AG09319 (cell line): ENCODE measurements at places on chromosomes 3 and 15.

DNA sequence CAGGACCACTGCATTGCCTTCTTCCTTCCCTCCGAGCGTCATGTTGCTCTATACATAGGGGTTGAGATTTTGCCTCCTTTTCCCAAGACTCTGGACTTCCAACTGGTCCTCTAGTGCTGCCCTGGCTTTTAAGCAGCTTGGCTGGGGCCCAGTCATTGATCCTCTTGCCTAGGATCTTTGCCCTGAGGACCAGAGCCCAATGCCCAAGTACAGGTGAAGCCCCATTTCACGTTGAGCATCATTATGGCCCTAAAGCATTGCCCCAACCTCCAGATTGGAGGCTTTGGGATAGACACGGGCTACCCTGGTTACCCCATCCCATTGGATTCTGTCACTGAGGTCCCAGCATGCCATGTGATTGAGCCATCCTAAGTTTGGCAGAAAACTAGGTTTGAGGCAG lies 47.7 kb downstream of the CYP19A1 start:
- DNase-seq, result no peak

DNA sequence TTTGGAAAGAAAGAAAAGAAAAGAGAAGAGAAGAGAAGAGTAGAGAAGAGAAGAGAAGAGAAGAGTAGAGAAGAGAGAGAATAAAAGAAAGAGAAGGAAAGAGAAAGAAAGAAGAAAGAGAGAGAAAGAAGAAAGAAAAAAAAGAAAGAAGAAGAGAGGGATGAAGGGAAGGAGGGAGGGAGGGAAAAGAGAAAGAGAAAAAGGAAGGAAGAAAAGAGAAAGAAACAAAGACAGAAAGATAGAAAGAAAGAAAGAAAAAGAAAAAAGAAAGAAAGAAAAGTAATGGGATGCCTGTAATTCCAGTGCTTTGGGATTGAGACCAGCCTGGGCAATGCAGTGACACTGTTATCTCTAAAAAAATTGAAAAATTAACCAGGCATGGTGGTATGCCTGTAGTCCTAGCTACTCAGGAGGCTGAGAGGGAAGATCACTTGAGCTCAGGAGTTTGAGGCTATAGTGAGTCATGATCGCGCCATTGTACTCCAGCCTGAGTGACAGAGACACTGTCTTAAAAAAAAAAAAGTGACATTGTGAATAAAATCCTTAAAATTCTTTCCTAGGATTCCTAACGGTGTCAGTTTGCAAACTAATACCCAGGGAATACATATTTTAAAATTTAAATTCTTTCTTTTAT lies 1.7 kb downstream of the RASL12 start:
- DNase-seq, result no peak

DNA sequence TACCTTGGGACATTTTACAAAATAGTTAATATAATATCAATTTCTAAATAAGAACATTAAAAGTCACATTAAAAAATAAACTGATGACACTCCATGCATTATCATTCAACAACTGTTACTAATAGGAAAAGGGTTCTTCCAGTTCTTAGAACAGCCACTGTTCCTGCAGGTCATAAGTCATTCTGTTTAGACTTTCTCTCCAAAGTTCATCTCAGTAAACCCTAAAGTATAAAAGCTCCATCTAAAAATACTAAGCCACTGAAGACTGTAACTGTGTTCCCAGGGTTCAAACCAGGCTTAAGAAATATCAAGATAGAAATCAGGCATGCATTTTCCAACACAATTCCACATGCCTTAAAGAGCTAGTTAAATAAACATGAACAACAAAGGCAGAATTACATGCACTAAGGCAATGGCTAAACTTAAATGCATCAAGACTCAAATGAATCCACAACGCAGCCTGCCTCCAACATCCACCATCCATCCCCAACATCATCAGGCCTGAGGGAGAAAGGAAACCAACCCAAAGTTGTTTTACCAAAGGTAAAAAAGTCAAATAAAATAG lies 46.2 kb downstream of the DMXL2 start:
- DNase-seq, result no peak

- no peak for DNase-seq
Observed at GRCh38 chr3:175007306-175007705, 148.2 kb downstream of the NAALADL2 start.

- no peak for DNase-seq
Observed at GRCh38 chr15:27339138-27339537, 368.2 kb downstream of the GABRG3 start.

DNA sequence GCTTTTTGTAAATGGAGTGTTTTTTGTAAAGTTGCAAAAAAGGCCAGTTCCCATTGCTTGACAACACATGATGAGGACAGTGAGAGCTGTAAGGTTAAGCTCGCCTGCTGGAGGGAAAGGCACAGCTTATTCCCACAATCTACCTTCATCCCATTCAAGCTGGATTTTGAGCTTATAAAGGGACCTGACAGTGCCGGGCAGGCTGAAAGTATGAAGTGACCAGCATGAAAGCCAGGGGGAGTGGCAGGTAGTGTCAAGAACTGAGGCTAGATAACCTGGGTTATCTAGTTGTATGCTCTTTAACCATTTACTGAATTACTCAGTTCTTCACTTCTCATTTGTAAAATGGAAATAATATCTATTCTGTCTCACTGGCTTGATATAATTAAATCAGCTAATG lies 52.3 kb upstream of the KPNA4 start:
- DNase-seq, result no peak

- DNase-seq, result peak; percentile 19
Observed at GRCh38 chr3:99474776-99475175, 163.6 kb upstream of the COL8A1 start.

DNA sequence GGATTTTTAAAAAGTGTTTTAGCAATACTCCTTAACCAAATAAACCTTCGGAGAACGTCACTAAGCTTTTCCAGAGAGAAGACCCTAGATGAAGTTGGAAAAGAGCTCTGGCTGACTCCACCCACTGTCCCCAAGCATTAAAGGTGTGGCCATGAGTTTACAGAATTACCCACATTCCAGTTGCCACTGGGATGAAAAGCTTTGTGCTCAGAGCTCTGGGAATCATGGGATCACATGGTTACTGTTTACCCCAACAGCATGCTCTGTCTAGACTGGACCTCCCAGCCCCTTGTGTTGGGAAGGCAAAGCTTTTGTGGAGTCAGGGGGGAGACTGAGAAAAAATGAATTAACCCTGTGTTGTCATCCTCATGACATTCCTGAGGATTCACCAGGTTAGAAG lies 55.3 kb downstream of the CCK start:
- no peak for DNase-seq

GRCh38 chr15:32132859-32133258 lies 102.5 kb downstream of the CHRNA7 start:
- DNase-seq, result no peak

GRCh38 chr3:132029182-132029902 lies 5.5 kb downstream of the CPNE4 start:
- peak; percentile 44 for DNase-seq

GRCh38 chr3:97896547-97896946 lies 74.7 kb downstream of the CRYBG3 start:
- DNase-seq, result no peak

- DNase-seq, result no peak
Observed at GRCh38 chr3:150610785-150611184, 7.7 kb downstream of the SELENOT start.

DNA sequence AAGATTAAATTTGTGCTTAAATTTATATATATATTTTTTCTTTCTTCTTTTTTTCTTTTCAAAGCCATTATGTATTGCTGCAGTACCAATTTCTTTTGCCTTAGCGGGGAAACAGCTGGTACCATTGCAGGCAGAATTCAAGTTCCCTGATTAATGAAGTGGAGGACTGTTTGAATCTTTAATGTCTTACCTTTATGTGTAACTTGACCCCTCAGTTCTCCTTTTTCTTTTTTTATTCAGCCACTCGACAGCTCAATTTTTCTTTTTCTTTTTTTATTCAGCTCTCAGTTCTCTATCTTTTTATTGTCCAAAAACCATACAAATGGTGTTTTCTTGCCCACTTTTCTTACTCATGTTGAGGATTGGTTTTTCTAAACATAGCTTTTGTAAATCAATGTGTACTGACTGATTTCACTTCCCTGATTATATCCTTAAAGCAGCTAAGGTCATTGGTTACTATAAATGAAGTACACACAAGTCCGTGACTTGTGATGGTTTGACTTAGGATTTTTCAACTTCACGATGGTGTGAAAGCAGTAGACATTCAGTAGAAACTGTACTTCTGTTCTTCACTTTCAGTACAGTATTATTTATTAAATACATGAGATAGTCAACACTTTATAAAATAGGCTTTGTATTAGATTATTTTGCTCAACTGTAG lies 22.8 kb downstream of the ATP2C1 start:
- no peak for DNase-seq

- no peak for DNase-seq
Observed at GRCh38 chr3:147361454-147362420, 44.6 kb downstream of the ZIC4 start.

GRCh38 chr3:51156147-51156546 lies 228.9 kb upstream of the MANF start:
- DNase-seq, result no peak

- no peak for DNase-seq
Observed at GRCh38 chr3:14448756-14449727, 46.6 kb downstream of the SLC6A6 start.

DNA sequence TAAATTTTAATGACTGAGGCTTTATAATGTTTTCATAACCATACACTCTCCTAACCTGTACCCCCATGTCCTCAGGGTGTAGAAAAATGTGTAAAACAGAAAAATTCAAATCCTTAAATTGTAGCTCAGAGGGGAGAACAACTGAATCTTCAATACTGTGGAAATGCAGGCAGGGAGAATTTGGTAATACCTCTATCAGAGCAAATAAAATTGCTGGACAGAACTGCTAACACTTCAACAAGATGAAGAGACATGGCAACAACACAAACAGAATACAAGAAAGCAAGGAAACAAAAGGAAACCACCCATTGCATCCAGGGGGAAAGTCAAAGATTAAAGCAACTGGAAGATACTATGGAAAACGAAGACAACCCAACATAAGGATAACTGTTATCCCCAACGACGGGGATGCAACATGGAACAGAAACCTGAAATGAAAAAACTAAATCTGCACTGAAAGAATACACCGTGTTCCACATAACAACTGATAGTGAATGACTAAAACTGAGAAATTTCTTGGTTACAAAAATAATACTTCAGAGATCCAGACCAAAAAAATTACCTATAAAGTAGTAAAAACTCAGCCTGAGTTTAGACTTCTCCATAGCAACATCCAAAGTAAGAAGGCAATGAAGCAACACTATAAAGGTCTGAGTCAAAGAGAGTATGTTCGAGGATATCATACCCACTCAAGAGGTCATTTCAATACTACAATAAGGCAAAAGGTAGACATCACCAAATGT lies 48.5 kb downstream of the HACD2 start:
- DNase-seq, result no peak

GRCh38 chr3:10251006-10251405 lies 2.7 kb downstream of the TATDN2 start:
- no peak for DNase-seq

GRCh38 chr3:107242579-107242978 lies 134.7 kb upstream of the CCDC54 start:
- DNase-seq, result no peak

GRCh38 chr3:106242781-106243180 lies 374.0 kb upstream of the CBLB start:
- no peak for DNase-seq

- DNase-seq, result no peak
Observed at GRCh38 chr3:134362221-134362620, 12.0 kb downstream of the AMOTL2 start.

DNA sequence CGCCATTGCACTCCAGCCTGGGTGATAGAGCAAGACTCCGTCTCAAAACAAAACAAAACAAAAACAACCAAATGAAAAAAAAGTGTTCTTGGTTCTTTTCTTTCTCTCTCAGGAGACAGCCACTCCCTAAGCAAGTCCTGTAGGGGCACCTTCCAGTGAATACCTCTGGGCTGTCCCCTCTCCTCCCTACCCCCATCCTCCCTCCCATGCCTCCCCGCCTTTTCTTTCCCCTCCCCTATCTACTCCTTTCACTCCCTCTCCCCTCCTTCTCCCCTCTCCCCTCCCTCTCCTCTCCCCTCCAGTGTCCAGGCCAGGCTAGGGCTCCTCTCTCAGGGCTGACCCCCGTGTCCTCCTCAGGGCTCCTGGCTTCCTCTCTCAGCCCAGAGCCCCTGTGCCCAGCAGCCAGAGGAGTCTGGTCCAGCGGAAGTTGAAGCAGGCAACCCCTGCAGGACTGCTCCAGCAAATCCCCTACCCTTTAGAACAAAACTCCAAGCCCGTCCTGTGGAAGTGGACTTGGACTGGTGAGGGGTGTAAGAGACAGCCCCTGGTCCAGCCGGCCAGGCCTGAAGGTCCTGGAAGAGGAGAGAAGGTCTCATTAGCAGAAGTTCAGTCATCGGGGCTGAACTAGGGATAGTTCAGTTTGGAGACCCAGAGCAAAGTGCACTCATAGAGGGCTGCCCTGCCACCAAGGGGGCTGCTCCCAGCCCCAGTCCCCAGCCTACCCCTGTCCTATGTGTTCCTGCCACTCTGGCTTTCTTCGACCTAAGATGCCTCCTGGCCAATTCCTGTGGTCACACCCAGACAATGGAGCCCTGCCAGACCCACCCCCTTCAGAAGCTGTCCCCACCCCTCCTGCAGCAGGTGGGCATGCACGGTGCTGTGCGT lies 79.8 kb upstream of the IQSEC1 start:
- DNase-seq, result no peak

DNA sequence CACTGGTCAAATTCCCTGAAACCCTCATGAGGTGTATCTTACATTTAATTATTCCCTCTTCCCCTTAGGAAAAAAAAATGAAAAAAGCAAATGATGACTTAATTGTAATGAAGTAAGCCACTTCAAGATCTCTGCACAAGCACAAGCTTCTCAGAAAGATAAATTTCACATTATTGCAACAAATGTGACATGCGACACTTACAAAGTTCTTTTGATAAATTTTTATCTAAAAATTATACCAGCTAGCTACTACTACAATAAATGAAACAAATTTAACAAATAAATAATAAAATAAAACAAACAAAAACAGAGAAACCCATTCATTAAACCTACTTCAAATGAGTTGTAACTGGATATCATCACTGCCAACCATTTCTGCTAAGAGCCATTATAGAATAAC lies 10.0 kb upstream of the TM2D3 start:
- no peak for DNase-seq

GRCh38 chr3:184143327-184143726 lies 8.2 kb downstream of the EIF2B5 start:
- DNase-seq, result no peak

- no peak for DNase-seq
Observed at GRCh38 chr3:130392266-130392665, 46.8 kb downstream of the COL6A5 start.

DNA sequence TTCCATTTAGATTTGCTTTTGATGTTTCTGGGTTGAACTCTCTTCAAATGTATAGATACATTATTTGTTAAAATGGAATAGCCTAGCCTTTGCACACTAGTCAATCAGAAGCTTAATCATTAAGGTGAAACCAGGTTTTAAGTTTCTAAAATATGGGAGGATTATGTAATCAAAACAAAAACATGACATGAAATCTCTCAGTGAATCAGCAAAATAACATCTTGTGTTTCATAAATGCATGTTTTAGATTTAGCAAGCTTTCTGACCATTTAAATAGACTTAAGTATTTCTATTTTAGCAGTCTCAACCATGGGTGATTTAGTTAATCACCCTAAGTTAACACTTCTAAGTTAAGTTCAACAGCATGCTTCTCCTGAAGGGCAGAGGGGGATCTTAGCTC lies 11.3 kb downstream of the GTF2E1 start:
- no peak for DNase-seq

GRCh38 chr15:97443101-97443500 lies 517.4 kb upstream of the ARRDC4 start:
- no peak for DNase-seq
